NB4 (cell line): ENCODE measurements at places on chromosomes 13 and 19.

- DNase-seq: no peak
Measured at GRCh38 chr13:23903906-23904280, 6.6 kb upstream of the C1QTNF9B start.

DNA sequence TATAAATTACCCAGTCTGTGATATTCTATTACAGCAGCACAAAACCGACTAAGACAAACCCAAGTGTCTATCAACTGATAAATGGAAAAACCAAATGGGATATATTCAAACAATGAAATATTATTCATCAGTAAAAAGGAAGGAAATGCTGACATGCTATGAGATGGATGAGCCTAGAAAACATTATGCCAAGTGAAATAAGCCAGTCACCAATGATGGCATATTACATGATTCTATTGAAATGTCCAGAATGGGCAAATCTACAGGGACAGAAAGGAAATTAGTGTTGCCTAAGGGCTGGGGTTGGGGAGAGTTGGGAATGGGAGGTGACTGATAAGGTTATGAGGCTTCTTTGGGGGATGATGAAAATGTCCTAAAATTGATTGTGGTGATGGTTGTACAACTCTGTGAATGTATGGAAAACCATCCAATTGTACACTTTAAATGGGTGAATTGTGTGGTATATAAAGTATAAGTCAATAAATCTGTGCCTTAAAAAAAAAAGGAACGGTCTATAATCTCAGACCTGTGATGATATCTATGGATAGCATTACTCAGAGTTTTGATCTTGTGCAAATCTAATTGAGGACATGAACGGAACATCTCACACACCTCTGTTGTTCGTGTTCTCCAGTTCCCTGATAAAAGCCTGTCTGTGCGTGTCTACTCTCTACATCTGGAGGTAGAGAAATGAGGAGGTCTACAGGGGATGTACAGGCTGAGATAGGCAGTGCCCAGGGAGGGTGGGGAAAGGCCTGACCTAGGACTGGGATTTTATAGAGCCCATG lies 49.0 kb downstream of the TNFRSF19 start:
- DNase-seq: no peak

- no peak for DNase-seq
Measured at GRCh38 chr19:33673258-33673875, 51.6 kb downstream of the CHST8 start.

DNA sequence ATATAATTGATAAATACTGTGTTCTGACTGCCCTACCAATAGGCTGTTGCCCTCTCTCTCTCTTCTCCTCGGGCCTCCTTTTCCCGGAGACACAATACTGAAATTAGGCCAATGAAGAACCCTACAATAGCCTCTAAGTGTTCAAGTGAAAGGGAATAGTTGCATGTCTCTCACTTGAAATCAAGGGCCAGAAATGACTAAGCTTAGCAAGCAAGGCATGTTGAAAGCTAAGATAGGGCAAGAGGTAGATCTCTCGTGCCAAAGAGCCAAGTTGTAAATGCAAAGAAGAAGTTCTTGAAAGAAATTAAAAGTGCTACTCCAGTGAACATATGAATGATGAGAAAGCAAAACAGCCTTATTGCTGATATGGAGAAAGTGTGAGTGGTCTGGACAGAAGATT lies 13.3 kb downstream of the KATNAL1 start:
- DNase-seq: no peak

DNA sequence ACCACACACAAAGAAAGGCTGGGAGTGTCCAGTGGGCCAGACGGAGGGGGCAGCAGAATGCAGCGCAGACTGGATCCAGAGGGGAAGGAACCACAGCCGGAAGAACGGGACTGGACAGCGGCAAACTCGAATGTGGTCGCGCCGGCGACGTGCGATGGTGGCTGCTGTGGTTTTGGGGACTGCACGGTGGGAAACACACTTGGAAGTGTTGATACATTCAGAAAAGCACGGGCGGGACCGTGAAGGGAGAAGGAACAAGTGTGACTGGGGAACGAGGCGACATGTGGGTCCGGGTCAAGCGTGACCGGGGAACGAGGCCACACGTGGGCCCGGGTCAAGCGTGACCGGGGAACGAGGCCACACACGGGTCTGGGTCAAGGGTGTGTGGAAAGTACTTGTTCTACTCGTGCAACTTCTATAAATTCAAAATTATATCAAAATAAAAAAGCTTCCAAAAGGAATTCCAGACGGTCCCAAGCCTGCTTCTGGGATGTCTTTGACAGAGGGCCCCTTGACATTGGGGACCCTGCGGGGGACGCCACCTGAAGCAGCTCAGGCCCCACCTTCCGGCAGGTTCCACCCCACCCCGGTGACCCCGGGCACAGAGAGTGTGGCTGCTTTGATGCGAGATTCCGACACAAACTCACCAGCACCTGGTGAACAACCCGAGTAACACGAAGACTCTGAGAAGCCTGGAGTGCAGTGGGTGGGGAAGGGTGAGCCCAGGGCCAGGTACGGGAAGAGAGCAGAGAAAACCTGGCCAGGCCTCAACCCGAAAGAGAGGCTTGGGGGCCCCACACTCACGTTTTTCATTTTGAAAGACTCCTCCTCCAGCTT lies 25.1 kb upstream of the C13orf46 start:
- DNase-seq: no peak

- no peak for DNase-seq
Measured at GRCh38 chr13:102440259-102440936, 38.5 kb upstream of the FGF14 start.
